Neural progenitor cell (in vitro differentiated cells): ENCODE measurements at places on chromosomes 6 and 20.

DNA sequence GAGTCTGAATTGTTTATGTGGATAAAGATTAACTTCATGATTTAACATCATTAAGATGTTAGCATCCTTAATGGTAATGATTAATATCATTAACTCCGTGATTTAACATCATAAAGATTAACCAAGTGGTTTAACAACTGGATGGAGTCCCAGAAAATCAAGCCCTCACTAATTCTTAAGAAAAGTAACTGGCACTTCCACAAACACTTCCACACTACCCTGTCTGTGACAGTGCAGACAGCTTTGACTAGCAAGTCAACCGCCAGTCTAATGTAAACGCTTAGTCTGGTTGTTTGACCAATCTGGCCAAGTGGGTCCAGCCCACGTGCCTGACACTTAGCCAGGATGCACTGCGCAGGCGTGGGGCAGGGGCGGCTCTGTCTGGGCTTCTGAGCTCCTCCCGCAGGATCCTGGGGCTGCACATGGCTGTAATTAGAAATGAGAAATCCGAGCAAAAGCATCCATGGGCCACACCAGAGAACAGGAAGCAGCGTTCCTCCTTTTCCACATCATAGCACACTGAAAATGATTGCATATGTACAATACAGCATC lies 424.2 kb downstream of the FOXA2 start:
- DNase-seq: no peak

DNA sequence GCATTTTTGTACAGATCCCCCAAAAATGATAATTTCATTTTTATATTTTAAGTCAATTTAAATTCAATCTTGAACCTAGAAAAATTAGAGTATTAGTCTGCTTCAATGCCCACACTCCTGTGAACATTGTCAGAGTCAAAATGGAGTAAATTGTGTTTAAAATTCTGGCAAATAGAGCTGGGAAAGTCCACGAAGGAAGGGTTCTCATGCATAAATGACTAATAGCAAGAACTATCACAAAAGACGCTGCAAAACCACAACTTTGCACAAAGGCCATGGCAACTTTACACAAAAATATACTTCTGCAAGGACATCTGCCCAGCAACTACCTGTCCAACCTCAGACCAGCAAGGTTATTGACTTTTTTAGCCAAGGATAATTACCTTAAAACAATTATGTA lies 203.2 kb upstream of the SMLR1 start:
- no peak for DNase-seq

DNA sequence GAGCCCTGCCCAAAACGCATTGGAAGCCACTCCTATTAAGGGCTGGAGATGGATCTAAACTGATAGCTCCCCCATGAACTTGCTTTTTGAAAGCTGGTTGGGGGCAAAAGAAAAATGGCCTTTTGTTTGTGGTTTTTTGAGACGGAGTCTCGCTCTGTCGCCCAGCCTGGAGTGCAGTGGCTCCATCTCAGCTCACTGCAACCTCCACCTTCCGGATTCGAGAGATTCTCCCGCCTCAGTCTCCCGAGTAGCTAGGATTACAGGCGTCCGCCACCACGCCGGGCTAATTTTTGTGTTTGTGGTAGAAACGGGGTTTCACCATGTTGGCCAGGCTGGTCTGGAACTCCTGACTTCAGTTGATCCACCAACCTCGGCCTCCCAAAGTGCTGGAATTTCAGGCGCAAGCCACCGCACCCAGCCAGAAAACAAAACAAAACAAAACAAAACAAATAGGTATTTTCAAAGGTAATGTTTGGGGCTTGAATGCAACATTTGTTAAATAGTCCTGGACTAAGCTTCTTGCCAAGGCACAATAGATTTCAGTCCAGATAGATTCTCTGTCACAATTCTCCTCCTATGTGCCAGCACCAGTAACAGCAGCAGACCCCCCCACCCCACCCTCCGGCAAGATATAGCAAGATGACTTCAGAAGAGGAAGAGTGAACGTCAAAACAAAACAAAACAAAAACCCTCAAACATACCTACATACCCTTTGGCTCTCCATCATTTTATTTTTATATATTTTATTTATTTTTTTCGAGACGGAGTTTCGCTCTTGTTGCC lies 26.5 kb upstream of the ABT1 start:
- no peak for DNase-seq

DNA sequence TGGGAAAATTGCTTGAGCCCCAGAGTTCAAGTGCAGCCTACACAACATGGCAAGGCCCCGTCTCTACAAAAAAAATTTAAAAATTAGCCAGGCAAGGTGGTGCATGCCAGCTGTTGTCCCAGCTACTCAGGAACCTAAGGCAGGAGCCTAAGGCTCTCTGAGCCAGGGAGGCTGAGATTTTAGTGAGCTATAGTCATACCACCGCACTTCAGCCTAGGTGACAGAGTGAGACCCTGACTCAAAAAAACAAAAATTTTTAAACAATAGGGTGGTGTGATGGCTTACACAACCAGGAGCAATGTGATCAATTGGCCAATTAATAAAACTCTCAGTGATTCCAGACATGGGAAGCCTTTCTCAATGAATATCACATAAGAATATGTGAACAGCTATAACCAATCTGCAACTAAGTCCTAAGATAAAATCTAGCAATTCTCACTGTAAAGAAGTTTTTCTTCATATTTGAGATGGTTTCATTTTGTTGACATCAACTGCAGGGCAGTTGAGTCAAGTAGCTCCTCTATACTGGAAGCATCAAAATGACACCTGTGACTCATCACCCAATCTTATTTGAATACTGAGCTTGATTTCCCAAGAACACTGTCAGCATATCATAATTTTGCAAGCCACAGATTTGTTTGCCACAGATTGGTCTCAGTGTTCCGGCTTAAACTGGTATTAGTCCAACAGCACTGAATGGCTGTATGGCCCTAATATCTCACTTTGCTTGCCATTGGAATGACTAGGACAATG lies 169.0 kb upstream of the GJE1 start:
- no peak for DNase-seq

GRCh38 chr20:51388227-51388626 lies 154.3 kb downstream of the NFATC2 start:
- no peak for DNase-seq

GRCh38 chr20:41200446-41201202 lies 63.3 kb downstream of the PLCG1 start:
- DNase-seq: no peak

- DNase-seq: peak; percentile 85
Measured at GRCh38 chr6:108768166-108768555, 80.1 kb upstream of the ARMC2 start.

DNA sequence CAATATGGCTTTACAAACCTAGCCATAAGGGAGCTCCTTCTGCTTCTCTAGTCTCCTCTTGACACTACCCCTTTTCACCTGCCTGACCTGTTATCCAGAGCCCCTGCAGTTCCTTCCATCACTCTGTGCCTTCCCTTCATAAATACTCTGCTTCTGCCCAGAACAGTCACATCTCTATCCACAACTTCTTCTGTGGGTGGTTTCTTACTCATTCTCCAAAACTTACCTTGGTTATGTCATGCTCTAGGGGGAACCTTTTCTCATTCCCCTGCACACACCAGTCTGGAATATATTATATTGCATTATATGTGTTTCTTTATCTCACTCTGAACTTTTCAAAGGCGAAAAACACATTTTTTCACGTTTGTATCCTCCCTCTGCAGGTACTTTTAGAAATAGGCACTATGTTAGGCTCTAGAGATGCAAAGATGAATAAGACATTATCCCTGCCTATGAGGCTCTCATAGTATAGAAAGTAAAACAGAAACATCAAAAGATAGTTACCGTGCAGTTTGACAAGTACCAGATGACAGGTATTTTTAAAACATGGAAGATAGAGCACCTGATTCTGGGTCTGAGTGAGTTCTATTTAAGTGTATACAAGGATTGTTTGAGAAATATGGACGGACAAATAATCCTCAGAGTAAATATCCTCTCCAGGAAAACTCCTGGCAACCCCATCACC lies 51.5 kb downstream of the AIG1 start:
- DNase-seq: no peak

DNA sequence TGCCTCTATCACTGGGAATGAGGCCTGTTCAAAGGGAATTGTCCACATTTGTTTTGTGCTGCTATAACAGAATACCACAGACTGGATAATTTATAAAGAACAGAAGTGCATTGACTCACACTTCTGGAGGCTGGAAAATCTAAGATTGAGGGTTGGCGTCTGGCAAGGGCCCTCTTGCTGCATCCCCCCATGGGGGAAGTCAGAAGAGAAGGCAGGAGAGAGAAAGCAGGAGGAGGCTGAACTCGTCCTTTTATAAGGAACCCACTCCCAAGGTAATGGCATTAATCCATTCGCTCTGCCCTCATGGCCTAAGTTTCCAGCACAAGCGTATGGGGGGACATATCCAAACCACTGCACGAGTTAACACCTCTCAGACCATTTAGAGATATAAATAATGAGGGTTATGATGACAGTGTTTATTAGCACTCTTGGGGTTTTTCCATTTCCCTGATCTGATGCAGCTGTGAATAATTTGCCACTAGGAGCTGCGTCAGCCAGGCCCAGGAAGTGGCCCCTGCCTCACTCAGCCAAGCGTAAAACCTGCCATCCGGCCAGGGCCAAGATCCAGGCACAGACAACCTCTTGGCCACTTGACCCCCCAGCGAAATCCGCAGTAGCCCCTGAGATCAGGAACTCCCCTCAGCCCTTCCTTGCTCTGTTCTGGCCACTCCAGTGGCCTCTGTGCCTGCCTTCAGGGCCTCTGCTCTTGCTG lies 14.2 kb upstream of the SLCO4A1 start:
- DNase-seq: no peak

DNA sequence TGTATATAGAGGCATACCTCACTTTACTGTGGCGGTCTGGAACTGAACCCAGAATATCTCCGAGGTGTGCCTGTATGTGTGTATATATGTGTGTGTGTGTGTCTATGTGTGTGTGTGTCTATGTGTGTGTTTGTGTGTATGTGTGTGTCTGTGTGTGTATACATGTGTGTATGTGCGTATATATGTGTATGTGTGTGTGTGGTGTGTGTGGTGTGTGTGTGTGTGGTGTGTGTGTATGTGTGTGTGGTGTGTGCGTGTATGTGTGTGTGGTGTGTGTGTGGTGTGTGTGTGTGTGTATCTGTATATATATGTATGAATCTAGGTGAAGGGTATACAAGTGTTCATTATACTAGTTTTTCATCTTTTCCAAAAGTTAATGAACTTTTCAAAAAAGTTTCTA lies 4.2 kb upstream of the NPEPL1 start:
- no peak for DNase-seq

DNA sequence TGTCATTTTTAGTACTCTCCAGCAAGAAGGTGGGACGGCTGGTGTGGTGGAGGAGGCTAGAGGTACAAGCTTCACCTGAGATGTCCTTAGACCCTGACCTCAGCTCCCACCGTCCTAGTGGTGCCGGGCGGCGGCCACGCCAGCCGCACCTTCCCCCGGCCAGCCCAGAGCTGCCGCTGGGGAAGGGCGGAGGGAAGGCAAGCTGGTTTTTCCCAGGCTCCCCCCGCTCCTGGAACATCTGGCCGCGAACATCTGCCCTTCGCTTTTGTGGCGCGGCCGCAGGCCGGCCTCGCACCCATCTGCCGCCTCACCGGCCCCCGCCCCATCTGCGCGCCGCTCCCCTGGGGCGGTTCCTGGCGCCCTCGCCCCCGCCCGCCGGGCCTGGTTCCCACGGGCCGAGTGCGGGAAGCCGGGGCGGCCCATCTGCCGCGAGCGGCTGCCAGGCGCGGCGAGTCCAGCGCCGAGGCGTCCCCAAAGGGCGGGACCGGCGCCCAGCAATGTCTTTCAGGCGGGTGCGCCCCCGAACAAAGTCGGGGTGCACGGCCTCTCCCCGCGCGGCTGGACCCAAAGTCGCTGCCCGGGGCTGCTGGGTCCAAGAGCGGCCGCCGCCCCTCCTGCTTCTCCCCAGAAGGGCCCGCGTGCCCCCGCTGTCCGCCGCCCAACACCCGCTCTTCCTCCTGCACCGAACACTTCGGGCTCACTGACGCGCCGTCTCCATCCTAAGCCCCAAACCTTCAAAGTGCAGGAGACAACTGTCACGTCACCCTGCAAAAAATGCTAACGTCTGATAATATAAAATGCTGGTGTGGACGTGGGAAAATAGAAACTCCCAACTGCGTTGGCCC lies 17.3 kb upstream of the ID1 start:
- DNase-seq: peak; percentile 47

- DNase-seq: no peak
Measured at GRCh38 chr6:51953246-51953645, 134.2 kb downstream of the PKHD1 start.

GRCh38 chr20:24809606-24810005 lies 139.5 kb upstream of the CST7 start:
- no peak for DNase-seq

- peak; percentile 58 for DNase-seq
Measured at GRCh38 chr20:36306553-36307411, 643 bp downstream of the DLGAP4 start.

DNA sequence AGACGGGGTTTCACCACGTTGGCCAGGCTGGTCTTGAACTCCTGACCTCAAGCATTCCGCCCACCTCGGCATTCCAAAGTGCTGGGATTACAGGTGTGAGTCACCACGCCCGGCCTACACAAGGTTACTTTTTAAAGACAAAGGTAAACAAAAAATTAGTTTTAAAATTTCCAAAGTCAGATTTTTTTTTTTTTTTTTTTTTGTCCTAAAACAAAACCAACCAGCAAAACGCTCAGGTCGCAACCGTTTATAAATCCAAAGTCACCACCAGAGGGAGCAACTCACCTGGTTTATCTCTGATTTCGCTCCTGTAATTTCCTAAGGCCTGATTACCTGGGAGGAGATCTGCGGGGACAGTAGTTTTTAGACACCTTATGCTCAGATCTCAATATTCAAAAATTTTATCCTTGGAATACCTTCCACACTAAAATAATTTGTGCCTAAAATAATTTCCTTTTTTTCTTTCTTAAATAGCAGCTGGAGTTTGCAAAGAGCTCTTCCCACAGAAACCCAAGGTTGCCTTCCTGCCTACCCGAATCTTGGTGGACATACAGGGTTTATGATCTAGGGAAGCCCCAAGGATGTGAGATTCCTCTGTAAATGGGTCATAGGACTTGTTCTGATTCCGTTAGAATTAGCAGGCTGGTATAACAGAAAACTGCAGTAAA lies 19.8 kb upstream of the TREM1 start:
- peak; percentile 74 for DNase-seq
